ENCODE measurements at places on chromosomes 12 and 14.

- no peak for DNase-seq
These were observed 67.9 kb upstream of the PDZRN4 start for GRCh38 chr12:41120211-41120610.

- DNase-seq: no peak
These were observed 6.7 kb upstream of the LMO3 start for GRCh38 chr12:16612647-16613046.

DNA sequence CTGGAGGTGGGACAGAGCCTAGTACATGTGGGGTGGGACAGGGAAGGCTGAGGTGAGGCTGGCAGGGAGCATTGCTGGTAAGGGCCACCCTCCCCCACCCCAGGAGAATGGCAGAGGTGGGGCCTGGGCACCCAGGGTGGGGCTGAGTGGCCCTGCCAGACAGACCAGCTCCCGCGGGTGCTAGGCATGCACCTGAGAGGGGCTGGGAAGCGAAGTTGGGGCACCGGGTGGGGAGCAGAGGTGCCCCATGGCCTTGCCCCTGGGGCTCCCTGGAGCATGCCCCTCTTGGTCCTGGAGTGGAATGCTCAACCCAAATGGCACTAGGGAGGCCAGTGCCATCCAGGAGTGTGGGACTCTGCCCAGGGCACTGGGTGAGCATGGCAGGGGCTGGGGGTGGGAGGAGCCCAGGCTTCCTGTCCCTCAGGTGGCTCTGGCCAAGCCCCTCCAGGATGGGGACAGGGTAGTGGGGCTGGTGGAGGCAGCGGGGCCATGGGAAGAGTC lies 1.3 kb downstream of the TNFAIP2 start:
- DNase-seq: no peak

DNA sequence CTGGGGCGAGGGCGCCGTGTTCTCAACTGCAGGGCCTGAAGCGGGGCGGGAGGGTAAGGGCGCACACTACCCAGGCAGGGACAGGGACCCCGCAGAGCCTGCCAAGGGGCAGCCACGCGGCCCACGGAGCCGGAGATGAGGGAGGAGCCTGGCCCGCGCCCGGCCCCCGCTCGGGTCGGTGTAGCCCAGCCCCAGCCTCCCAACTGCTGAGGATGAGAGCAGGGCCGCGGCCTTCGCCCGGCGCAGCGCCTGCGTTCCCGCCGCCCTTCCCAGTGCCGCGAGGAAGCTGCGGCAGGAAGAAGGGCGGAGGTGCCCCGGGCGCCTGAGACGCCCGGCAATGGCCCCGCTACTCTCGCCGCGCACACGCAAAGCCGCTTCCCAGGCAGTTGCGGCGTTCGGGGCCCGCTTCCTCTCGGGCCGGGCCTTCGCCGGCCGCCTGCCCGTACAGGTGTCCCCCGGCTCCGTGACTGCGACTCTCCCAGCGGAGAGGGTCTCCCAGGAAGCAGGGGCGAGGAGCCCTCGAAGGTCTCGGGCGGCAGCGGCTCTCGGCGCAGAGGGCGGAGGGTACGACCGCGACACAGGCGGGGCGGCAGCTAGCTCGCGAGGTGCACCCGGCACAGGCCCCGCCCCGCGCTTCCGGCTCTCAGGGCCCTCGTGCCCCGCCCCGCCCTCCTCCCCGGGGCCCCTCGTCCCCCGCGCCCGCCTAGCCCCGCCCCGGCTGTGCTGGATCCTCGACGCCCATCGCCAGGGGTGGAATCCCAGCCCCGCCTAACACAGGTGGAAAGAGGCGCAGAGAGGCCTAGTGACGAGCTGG lies 24.8 kb upstream of the YY1 start:
- DNase-seq: peak; percentile 34

GRCh38 chr12:27969624-27970400 lies 2.7 kb downstream of the PTHLH start:
- DNase-seq: no peak

DNA sequence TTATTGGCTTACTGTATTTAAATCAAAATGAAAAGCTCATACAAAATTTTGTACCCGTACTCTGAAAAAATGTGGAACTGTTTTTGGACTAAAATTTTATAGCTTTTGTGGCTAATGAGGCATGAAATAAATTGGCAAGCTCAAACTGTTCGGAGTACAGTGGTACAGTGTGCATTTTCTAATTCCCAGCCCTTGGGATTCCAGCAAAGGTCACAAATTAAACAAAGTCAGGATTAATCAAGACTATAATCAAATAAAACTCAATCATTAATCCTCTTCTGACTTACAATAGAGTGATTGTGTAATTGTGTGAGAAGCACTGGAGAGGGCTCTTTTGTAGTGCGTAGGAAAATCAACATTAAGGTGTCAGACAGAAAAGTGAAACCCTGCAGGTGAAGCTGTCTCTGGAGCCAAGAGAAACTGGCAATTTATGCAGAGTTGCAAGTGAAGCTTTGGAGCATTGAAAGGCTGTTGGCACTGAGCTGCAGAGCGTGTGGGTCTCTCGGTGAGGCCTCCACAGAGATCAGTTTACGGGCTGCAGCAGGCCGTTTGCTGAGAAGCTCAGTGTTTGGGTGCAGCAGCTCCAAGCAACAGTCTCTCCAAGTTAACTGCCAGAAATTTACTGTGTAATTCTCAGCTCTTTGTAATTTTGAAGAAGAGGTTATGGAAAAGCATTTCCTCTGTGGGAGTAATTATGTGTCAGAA lies 275.9 kb downstream of the FBXL14 start:
- DNase-seq: peak; percentile 32

DNA sequence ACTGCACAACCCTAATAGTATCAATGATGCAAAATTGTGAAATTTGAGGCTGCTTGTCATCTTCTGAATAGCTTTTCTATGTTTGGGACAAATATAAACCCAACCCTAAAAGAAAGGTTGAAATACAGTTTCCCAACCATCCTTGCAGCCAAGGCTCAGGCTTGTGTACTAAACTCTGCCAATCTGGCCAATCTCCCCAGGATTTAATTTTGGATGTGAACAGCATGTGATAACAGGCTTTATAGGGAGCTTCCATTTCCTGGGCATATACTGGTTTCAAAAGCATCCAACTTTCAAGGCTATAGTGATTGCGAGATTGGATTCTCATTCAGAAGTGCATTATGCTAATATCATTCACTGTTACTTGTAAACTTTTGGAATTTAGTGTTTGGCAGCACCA lies 55.7 kb upstream of the MUCL1 start:
- DNase-seq: no peak

DNA sequence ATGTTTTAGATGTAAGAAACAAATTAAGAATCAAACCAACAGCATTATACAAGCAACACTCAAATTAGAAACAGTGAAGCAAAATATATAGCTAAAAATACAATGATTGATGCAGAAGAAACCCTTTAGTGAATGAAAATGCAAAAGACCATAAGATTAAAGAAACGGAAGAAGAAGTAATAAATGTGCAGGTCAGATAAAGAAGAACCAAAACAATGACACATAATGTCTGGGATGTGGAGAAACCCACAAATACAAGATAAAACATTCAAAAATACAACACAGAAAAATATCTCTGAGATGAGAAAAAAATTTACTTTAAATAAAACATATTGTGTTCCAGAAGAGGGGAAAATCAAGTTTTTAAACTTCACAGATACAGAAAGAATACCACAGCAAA lies 73.4 kb upstream of the AVPR1A start:
- no peak for DNase-seq
